ENCODE measurements at places on chromosomes 1 and 21.

GRCh38 chr1:164654200-164654599, 95.2 kb downstream of the PBX1 start:
- DNase-seq = no peak

DNA sequence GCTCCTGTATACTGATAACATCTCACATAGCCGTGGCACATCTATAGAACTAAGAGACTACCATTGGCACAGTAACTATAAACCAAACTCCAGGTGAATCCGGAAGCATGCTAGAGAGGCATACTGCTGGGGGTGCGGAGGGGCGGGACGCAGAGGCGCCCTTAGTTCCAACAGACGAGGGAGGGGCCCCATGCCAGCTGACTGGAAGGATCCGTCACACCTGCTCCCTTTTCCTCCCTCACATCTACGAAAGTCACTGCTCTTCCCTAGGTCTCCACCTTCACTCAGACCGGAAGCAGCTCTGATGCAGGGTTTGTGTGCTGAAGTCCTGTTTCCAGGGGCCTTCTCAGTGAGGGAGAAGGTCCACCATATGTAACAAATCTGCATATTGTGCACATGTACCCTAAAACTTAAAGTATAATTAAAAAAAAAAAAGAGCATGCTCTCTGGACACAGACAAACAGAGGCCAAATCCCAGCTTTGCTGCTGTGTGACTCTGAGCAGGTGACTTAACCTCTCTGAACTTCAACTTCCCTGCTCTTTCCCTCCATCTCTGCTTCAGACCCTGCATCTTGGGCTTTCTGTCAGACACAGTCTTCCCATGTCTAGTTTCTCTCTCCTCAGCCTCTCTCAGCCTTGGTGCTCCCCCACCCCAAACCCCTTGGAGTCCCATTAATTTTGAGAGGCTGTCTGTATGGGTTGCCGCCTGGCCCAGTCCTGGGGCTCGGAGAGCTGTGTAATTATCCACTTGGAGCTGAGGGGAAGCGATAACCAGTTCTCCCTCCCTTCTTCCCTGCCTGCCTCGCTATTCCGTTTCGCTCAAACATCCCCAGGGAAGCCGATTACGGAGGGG, 7.8 kb upstream of the GJB5 start:
- DNase-seq = no peak

DNA sequence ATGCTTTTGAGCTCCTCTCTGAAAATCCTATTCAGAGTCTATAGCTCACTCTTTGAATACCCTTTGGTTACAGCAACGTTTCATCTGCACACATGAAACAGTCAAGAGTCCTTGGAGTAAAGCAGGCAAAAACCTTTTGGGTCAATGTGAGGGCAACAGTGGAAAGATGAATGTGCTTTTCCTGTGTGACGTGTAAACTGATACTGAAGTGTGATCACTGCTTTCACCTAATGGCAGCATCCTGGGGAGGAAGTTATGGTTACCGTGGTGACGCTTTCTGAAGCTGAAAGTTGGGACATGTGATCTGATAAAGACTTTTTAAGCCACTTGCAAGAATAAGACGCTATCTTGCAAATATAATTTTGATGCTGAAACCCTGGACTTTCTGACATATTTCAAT, 160.0 kb downstream of the SEC16B start:
- no peak for DNase-seq

GRCh38 chr1:233097546-233097945, 147.1 kb downstream of the NTPCR start:
- DNase-seq = no peak

DNA sequence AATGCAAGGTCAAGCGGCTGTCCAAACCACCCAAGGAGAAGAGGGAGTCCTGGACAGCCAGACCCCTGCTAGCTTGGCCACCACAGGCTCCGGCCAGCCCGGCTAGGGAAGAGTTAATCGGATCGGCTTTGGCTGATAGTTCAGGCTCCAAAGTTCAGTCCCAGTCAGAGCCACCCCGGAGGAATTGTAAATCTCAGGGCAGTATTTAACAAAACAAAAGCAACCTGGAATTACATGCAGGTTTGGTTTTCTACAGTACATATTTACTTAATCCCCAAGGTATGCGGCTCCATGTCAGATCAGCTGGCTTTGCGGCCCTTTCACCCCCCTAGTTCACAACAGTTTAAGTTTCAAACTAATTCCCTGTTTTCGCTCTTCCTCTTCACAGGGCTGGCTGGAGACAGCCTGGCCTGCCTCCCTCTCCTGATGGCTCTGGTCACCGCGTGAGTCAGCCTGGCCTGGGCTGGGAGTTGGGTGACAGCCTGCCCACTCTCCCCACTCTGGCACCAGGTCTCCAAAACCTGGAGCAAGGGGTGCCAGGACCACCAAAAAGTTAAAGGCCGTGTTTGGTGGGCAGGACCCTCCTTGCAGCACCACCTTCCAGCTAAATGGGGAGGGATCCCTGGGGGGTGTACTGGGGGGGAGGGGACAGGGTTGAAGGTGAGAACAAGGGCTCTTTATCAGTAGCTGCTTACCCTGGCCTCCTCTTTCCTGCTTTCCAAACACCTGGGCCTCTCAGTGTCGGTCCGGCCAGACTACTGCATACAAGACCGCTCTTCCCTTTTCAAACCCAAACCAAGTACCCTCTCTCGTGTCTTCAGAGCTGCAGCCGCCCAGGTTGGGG, 1.9 kb downstream of the DHRS3 start:
- DNase-seq = peak; percentile 26

- DNase-seq = no peak
Measured at GRCh38 chr1:52686830-52687229, 11.3 kb downstream of the COA7 start.

- no peak for DNase-seq
Measured at GRCh38 chr1:187985897-187986654, 1157.3 kb downstream of the PLA2G4A start.

GRCh38 chr1:235045921-235046601, 82.6 kb downstream of the TOMM20 start:
- DNase-seq = no peak

DNA sequence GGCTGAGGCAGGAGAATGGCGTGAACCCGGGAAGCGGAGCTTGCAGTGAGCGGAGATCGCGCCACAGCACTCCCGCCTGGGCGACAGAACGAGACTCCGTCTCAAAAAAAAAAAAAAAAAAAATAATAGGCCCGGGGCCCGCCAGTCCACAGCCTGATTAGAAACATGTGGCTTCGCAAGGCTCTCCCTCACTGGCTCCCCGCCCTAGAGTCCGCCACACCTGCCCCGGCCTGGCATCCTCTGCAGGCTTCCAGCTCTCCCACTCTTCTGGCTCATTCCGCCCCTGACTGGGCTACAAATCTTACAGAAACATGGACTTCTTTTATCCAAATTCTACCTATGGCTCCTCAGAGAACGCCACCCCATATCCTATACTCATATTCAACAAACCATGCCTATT, 32.4 kb downstream of the PGBD5 start:
- no peak for DNase-seq

GRCh38 chr1:53368314-53369033, 40.6 kb upstream of the LRP8 start:
- no peak for DNase-seq

DNA sequence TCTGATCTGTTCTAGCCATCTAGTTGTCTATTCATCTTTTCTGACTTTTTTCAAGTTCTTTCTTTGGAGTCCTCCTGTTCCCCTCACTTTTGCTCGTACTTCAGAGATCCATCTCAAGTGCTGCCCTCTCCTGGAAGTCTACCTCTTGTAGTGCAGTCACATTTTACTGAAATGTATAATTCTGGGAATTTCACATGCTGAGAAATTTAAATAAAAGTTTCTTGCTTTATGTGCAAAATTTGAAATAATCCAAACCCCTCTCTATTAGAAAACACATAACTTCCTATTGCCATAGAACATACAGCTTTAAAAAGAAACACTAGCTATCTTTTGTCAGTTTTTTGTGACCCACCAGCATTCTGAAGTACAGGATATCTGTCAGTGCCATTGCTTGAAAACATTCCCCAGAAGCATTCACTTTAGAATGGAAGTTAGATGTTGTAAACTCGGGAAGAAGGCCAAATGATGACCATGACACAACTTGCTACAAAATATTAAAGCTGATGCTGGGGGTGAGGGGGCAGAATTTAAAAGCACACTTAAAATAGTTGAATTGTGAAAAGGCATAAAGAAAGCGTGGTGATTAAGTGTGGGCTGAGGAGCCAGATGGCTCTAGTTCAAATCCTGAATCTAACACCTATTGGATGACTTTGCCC, 22.0 kb downstream of the RLF start:
- peak; percentile 59 for DNase-seq

GRCh38 chr1:182259229-182259872, 132.2 kb downstream of the GLUL start:
- DNase-seq = peak; percentile 92

GRCh38 chr21:45508607-45509565, 33.4 kb downstream of the SLC19A1 start:
- DNase-seq = no peak

DNA sequence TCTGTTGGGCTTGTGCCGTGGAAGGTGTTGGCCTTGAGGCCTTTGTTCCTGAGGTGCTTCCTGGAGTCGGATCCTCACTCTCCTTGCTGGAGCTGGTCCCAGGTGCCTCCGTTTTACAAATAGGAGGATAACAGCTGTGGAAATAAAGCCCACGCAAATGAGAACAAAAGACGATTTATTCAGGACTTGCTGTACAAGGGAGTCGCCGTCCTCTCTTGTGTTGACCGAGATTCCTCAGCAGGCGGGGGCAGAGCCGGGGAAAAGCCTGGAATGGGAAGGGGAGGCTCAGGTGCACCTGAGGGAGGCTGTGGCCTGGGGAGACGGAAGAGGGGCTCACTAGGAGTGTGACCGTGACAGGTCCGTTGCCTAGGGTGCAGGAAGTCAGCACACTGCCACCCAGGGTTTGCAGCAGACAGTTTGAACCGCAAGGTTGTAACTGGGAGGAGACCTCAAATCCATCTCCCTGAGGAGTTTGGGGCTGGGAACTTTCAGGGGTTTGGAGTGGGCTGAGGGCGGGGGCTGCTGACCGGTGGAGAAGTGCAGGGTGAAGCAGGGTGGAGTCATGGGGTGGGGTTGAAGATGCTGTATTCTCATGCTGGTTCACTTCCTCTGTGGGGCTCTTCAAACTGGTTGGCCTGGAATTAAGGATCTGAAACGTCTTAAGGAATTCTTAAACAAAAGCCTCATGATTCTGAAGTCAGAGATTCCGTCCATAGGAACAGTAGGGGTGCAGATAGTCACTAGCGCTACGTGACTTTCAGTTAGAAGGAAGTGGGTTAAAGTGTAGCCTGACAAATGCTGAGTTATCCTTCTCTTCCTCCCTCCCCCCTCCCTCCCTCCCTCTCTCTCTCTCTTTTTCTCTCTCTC, 2.6 kb upstream of the CSTB start:
- no peak for DNase-seq

- DNase-seq = no peak
Measured at GRCh38 chr1:107274227-107274626, 133.4 kb downstream of the NTNG1 start.

GRCh38 chr1:191140038-191140437, 662.4 kb upstream of the BRINP3 start:
- no peak for DNase-seq

GRCh38 chr1:228340686-228341449, 65.8 kb downstream of the TRIM11 start:
- peak; percentile 52 for DNase-seq

GRCh38 chr21:35401476-35401875, 352.4 kb upstream of the RUNX1 start:
- no peak for DNase-seq

- no peak for DNase-seq
Measured at GRCh38 chr1:29237129-29237821, 953 bp downstream of the PTPRU start.

GRCh38 chr1:150528196-150528595, 12.6 kb downstream of the FALEC start:
- no peak for DNase-seq

GRCh38 chr1:179187043-179187442, 42.4 kb downstream of the ABL2 start:
- DNase-seq = no peak

GRCh38 chr1:8061210-8061609, 35.1 kb upstream of the ERRFI1 start:
- DNase-seq = no peak

- no peak for DNase-seq
Measured at GRCh38 chr1:171788696-171789095, 7.2 kb downstream of the METTL13 start.

DNA sequence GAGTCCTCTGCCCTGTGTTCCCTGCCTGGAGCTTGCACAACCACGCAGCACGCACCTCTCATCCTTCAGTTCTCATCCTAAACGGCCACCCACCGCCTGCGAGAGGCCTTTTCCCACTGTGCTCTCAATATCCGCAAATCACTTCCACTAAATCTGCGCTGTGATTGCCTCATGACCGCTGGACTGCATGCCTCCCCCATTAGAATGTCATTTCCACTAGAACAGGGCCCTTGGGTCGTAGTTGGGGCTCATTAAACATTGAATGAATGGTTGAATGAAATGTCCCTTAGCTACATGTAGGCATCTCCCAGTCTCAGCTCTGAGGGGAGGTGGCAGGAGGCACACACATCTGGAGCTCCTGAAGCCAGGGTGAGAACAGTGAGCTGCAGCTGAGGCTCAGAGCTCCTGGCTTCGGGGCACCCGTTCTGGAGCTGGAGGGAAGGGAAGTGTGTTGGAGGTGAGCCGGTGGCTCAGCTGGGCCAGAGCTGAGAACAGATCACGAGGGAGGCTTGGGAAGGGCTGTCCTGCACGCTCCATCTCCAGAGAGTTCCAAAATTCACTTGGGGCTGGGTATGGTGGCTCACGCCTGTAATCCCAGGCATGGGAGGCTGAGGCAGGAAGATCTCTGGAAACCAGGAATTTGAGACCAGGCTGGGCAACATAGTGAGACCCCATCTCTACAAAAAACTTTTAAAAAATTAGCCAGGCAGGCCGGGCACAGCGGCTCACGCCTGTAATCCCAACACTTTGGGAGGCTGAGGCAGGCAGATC, 30.4 kb downstream of the TMEM201 start:
- no peak for DNase-seq

All from erythroblast (primary cell).